Activated effector memory CD4-positive, alpha-beta T cell treated with anti-CD3 and anti-CD28 coated beads, Interleukin-2, amount 50 U/mL, for 16 hours (primary cell): ENCODE measurements at places on chromosomes 2 and 18.

DNA sequence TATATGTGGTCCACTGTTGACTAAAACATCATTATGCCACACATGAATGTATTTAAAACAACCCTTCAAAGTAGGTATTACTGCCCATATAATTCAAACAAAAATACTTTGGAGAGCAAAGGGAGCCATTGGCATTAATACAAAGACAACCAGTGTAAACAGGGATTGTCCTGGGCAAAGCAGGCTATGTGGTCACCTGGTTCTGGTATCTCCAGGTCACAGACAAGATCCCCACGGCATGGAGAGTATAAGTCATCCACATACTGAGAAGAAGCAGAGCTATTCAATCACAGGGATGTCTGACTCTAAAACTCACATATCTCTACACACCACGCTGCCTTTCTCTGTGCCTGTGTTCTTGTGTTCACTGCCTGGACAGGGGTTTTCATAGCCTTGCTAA is 81.4 kb upstream of the BZW1 start:
- DNase-seq: no peak

DNA sequence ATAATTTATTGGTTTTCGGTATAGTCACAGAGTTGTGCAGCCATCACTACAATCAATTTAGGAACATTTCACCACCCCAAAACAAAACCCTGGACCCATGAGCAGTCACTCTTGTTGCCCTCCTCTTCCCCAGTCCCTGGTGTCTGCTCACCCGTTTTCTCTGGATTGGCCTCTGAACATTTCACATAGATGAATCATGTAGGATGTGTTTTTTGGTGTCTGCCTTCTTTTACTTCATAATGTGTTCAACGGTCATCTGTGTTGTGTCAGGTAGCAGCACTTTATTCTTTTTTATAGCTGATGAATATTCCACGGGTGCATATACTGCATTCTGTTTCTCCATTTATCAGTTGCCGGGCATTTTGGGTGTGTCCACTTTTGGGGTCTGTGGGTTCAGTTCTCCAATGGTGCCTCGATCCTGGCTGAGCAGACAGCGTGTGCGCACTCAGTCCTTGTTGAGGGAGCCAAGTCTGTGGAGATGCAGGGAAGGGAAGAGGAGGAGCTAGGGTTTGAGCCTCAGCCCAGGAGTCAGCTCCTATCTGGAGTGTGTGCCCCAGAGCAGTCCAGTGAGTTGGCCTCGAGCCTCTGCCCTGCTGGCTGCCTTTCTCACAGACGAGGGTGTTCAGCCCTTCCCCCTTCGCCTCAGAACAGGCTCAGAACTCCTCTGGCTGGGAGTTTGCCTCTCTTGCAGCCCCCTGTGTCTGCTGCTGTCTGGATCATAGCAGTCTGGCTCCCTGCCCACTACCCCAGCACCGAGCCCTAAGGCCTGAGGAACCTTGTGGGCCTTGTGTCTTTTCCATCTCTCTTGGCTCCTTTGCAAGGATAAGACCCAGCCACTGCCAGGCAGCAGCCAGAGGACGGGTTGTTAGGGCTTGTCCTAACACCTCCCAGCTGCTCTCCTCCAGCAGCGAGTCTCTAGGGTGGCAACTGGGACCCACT is 18.0 kb downstream of the C2orf74 start:
- no peak for DNase-seq

- DNase-seq: no peak
Observed at GRCh38 chr18:8052237-8052701, 485.2 kb downstream of the PTPRM start.

DNA sequence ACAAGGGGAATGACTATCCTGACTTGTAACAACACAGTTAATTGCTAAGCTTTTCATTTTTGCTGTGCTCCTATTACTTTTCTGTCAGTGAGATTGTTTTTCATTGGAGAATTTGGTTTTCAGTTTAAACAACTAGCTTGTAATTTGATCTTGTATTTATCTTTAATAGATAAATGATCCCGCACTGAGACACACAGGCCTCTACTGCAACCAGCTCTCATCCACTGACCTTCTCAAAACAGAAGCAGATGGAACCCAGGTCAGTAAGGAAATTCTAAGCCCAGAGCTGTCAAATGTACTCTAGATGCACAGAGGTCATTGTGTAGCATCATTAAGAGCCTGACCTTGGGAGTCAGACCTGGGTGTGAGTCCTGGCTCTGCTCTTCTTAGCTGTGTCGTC is 30.7 kb downstream of the PTRHD1 start:
- no peak for DNase-seq

GRCh38 chr2:231318954-231319353 is 76.6 kb upstream of the B3GNT7 start:
- DNase-seq: no peak

DNA sequence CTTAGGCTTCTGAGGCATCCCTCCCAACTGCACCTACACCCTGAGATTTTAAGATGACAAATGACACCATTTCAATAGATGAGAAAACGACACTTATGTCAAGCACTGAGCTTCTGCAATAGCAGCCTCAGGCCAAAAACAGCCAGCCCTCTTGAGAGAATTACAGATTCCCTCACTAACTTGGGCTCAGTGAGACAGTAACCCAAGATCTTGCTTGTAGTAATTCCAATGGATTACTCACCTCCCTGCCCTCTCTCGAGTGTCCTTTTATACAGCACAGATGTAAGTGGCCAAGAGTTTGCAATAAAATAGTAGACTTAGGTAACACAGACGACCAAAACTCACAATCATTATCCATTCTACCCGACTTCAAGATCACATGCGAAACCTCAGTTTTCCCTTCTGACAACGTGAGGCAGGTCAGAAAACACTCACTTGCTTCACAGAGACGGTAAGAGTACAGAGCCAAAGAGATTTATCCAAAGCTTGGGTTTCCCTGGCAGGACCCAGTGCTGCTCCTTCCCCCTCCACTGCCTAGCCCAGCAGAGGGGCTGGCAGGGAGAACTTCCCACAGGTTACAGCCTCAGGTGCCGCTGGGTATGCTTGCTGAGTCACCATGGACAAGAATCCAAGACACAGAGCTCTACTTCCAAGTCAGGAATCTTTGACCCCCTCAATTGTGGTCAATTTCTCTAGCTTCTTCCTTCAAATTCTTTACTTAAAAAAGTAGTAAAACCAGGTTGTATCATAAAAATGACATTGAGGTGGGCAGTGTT is 181.4 kb downstream of the MYO5B start:
- no peak for DNase-seq

GRCh38 chr2:10042301-10043161 is 819 bp upstream of the KLF11 start:
- peak; percentile 79 for DNase-seq

- no peak for DNase-seq
Observed at GRCh38 chr2:159201360-159202063, 85.0 kb downstream of the WDSUB1 start.

DNA sequence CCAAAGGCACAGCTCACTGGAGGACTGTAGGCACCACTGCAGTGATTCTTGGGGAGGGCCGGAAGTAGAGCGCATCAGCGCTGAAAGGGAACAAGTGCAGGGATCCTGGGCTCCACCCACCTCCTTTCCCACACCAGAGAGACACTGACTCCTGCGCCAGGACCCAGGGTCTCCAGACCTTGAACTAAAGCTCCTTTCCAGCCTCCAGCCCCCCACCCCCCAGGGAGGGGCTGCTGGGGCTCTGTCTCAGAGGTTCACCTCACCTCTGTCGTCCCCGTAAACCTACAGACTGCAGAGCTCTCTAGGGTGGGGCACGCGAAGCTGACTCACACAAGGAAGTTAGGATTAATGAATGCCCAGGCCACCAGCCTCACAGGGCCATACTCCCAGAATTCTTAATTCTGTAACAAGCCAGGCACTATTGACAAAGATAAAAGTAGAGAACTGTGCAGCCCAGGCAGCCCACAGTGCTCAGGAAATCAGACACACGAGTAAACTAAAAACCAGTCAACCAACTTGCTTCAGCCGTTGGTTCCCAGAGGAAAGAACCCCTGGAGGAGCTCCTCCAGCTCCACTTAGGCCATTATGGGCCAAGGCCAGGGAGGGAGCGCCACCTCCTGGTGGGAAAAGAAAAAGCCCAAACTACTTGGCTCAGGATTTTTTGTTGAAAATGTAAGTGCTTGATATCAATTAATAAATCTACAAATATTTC is 45.1 kb upstream of the ACAA2 start:
- DNase-seq: peak; percentile 81

- no peak for DNase-seq
Observed at GRCh38 chr18:6730416-6731221, 1.1 kb downstream of the ARHGAP28 start.

- DNase-seq: no peak
Observed at GRCh38 chr2:120773186-120773800, 37.6 kb downstream of the GLI2 start.
